Right atrium auricular region (tissue), 2 donors: ENCODE measurements at places on chromosomes 5 and 9. TPM values are rescaled to one million over a fixed set of nuclear protein-coding genes. Genes with fewer than 3 reads are reported as not detected.

DNA sequence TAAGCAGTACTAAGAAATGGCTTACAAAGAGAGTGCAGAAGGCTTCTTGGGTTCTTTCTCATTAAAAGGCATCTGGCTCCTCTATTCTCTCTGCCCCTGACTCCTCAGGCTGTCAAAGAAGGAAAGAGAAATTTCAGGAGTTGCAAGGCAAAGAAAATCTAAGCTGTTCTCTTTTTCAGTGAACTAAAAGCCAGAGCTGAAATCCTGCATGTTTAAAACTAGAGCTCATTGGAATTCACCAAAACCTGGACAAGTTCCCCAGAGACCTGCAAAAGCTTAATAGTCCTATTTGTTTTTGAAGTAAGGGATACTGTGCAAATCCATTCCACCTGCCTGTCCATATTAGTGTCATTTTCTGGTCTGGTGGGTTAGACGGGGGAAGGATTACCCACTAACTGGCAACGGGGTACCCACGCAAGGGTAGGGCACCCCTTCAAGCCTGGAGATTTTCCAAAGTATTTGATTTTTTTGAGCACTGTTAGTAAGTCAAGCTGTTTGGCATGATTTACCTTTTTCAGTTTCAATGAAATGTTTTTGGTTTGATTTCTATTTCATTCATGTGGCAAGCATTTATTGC, 179.3 kb downstream of the FSTL4 start:
- no peak overlapping the region for H3K4me3 ChIP-seq
- no peaks in the 10 kb centered on the region for H3K4me1 ChIP-seq
- no peak for DNase-seq
- H3K27me3 ChIP-seq = no peaks in the 10 kb centered on the region

GRCh38 chr9:2568689-2569088, 52.9 kb upstream of the VLDLR start:
- H3K4me1 ChIP-seq = no peaks in the 10 kb centered on the region
- H3K27me3 ChIP-seq = no peaks in the 10 kb centered on the region
- no peaks in the 10 kb centered on the region for H3K36me3 ChIP-seq
- no peak overlapping the region for H3K4me3 ChIP-seq
- peak overlapping the region; percentile 88 for H3K27ac ChIP-seq
- DNase-seq = no peak

DNA sequence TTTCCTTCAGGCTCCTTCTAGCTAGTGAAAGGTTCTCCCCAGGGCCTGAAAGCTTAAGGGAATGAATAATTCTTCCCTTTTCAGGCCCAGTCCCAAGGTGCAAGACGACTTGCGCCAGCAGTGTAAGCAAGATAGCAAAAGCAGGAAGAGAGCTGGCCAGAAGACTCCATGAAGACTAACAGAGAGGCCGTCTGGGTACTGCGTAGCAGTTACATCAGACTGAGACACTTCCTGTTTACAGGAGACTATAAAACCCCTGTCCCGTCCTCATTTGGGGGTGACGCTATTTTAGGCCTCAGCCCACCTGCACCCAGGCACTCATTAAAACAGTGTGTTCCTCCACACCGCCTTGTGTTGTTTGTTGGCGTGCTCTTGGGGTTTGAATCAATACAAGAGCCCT, 90.7 kb upstream of the MOCS2 start:
- no peak for DNase-seq
- no peaks in the 10 kb centered on the region for H3K27me3 ChIP-seq

DNA sequence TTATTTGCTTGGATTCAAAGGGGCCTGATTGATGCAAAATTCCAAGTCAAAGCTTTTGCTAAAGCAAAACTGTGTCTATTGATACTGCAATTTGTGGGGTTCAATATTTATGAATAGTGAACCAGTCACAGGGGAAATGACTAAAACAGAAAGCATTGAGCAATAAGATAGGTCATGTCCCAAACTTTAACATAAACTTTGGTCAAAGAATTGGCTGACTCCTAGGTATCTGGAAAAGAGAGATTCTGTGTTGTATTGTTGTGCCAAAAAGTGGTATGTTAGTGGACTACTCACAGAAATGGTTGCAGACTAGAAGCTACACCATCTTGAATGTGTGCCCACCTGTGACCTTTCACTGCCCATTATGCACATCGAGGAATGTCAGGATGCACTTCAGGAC, 585.5 kb upstream of the RGMB start:
- no peak for DNase-seq
- no peak overlapping the region for H3K4me3 ChIP-seq
- H3K4me1 ChIP-seq = no peaks in the 10 kb centered on the region
- no peaks in the 10 kb centered on the region for H3K36me3 ChIP-seq

DNA sequence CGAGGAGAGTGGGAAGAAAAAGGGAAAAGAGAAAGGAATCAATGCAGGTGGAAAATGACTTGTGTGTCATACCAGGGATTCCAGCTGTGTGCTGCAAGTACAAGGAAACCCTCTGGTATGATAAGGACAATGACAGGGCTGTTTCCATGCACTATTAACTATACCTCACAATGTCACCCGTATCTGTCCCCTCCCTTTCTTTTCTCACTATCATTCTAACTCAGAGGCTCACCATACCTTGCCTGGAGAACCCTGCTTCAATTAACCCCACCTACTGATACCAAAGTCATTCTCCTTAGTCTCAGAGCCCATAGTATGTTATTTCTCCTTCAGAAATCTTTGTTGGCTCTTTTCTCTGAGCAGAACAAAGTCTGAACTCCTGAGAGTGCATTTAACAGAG, 236.2 kb upstream of the NREP start:
- H3K27ac ChIP-seq = no peak overlapping the region
- DNase-seq = no peak
- H3K4me3 ChIP-seq = no peak overlapping the region
- no peaks in the 10 kb centered on the region for H3K4me1 ChIP-seq
- H3K36me3 ChIP-seq = no peaks in the 10 kb centered on the region

Gene SPATA31C1
- total RNA-seq = not detected
